ENCODE measurements at places on chromosomes 13 and 19.
A peak's percentile ranks its signal among the peaks of the same experiment; 100 is the strongest.

DNA sequence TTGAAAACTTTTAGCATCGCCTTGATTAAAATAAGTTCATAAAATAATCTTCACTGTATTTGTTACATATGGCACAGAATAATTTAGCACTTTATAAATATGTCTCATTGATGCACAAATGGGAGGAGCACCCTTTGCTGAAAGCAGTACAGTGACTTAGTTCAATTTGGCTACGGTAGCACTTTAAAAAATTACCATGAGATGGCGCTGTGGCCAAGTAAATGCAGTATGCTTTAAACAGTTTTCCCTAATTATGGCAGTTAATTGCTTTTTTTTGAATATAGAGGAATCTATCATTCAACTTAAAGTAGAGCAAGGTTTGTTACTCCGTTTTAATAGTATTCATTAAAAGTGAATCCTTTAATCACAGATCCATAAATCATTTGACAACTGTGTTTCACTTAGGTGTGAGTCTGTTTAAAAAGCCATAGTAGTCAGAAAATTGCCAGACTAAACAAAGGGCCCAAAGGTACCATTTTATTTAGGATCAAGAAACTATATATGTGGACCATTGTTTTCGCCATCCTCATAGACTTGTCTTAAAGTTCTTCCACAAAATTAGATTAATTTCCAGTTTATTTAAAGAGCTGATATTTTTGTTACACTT lies 34.7 kb upstream of the ESD start:
- peak; percentile 56 for DNase-seq

DNA sequence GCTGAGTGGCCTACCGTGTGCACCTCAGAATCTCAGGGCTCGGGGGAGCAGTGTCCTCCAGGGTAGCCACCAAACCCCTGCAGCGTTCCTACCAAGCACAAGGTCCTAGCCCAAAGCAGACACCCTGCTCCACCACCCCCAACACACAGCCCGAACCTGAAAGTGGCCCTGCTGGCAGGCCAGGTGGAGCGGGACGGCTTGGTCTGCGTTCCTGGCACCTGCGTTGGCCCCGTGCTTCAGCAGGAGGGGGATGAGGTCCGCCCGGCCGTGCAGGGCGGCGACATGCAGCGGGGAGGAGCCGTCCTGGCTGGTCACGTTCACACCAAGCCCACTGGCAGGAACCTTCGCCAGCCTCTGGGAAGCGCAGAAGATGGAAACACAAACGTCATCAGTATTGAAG lies 26.5 kb downstream of the PDCD5 start:
- no peak for DNase-seq

DNA sequence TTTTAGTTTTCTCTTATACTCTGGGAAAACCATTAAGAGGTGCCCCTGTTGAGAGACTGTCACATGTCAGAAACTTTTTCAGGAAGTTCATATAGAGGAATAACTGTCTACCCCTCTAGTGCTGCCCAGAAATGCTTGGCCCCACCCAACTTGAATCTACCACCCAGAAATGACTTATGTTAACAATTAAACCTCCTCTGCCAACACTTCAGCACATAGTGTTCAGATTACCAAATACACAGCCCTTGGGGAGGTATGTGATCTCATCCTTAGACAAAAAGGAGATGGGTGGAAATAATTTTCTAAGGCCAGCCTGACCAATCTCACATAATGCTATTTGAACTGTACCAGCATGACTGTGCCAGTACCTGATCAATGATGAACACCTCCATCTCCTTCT lies 35.6 kb downstream of the CCDC169 start:
- no peak for DNase-seq

GRCh38 chr19:21569494-21569865 lies 64.1 kb downstream of the ZNF429 start:
- DNase-seq = no peak

DNA sequence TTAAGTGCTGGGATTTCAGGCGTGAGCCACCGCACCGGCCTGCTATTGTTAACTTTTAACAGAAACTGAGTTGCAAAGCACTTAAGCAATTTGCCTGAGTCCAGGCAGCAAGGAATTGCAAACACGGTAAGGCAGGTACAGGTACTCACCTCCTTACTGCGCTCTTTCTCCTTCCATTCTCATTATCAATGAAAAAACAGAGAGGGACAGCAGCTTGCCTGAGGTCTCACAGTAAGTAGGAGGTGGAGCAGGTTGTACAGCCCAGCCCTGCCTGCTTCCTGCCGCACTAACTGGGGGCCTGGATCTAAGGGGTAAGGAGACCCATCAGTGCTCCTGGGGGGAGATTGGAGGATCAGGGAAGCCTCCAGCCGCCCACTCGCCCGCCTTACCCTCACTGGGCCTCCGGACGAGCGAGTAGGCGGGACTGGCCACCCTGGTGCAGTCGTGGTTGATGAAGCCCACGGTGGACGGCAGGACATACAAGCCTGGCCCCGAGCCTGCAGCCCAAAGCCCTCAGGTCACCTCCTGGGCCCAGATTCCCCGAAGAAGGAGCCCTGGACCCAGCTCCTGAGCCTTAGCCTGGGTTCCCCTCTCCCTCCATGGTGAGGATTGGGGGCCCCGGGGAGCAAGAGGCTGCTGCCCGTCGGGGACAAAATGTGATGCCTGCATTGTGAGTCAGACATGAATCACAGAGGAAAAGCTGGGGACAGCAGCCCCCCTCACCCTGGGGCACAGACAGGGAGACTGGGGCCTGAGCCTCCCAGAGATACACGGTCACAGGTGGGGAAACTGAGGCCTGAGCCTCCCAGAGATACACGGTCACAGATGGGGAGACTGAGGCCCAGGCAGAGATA lies 11.4 kb upstream of the SHC2 start:
- no peak for DNase-seq

GRCh38 chr19:6678690-6679109 lies 8.7 kb upstream of the TNFSF14 start:
- no peak for DNase-seq

DNA sequence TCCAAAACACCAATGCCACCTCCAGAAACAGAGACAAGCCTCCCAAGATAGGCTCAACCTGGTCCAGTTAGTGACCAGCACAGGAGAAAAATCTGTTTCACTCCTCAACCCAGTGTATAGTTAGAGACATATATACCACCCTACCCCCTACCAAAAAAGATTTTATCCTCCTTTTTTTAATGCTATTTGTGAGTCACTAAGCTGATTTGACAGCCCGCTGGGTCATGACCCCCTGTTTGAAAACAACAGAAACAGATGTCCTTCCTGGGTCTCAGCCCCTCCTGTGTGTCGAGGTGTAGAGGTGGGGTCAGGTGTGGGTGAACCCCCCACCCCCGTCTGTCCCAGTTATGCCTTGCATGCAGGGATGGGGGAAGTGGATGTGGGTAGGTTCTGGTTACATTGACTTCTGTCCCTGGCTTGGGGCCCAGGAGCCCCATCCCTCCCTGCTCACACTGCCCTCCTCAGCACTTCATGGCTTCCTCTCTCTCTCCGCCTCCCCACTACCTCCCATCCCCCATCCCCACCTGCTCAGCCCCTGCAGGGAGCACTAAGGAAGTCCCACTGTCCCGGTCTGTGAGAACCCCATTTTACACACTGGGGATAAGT lies 14.0 kb upstream of the TOMM40 start:
- no peak for DNase-seq

GRCh38 chr13:47049276-47049989 lies 152.6 kb upstream of the HTR2A start:
- DNase-seq = no peak

DNA sequence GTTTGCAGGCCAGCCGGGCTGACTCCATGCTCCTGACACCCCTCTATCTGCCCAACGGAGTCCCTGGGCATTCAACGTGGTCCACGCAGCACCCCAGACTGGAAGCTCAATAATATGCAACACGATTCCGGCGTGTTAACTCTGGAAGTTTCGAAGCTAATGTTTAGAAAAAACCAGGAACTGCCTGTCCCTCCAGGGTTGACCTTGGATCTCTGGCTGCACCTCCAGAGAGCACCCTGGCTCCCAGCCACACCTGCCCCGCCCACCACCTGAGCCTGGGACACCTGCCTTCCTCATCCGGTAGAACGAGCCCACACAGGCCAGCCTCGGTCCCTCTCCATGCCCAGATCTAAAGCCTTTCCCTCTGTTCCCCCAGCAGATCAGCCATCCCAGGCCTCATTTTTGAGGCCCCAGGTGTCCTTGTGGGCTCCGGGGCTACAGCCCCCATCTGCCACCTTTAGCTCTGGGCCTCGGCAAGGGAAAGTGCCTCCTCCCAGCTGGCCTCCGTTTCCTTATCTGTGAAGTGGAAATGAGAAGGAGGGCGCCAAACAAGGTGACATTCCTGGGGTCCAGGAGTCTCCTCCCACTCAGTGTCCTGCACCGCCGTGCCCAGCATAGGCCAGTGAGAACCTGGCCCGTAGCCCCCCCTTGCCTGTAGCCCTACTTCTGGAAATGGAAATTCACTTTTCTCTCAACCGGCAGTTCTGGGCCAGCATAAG lies 38.7 kb downstream of the KLF2 start:
- peak; percentile 21 for DNase-seq

DNA sequence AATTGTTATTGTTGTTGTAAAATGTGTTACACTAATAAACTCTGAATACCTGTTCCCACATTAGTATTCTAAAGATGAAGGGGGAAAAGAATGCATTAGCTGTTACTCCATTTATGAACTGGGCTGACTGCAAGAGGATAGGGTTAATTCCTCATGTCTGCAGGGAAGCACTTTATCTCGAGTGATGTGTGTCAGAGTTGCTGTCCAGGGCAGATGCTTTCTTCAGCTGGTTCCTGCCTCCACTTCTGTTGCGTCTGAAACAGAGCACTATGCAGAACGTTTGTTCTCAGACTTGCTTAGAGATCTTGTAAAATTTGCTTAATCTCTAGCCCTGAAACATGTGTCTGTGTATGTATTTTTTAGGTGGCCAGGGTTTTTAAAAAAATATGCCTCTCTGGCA lies 318.8 kb downstream of the SPRY2 start:
- no peak for DNase-seq

DNA sequence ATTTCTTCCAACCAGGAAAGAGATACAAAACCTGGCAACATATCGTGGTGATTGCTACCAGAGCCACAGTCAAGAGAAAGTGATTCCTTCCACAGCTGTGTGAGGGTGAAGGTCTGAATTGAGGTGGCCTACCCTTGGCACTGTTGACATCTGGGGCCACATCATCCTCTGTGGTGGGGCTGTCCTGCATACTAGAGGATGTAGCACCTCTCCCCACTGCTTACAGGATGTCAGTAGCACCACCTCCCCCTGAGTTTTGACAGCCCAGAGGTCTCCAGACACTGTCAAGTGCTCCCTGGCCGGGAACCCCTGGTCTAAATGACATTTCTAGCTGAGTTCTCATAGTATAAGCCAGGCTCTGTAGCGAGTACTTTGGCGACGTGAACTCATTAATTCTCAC lies 15.5 kb downstream of the PTGER1 start:
- DNase-seq = no peak

- DNase-seq = no peak
Measured at GRCh38 chr13:102012299-102013293, 389.3 kb downstream of the FGF14 start.

GRCh38 chr13:46717275-46717674 lies 79.7 kb downstream of the ESD start:
- no peak for DNase-seq

- DNase-seq = no peak
Measured at GRCh38 chr13:30466841-30467252, 1.1 kb upstream of the HMGB1 start.

- no peak for DNase-seq
Measured at GRCh38 chr13:18944501-18945068, 237.0 kb downstream of the TUBA3C start.

GRCh38 chr13:110000534-110001345 lies 214.4 kb upstream of the IRS2 start:
- DNase-seq = no peak

DNA sequence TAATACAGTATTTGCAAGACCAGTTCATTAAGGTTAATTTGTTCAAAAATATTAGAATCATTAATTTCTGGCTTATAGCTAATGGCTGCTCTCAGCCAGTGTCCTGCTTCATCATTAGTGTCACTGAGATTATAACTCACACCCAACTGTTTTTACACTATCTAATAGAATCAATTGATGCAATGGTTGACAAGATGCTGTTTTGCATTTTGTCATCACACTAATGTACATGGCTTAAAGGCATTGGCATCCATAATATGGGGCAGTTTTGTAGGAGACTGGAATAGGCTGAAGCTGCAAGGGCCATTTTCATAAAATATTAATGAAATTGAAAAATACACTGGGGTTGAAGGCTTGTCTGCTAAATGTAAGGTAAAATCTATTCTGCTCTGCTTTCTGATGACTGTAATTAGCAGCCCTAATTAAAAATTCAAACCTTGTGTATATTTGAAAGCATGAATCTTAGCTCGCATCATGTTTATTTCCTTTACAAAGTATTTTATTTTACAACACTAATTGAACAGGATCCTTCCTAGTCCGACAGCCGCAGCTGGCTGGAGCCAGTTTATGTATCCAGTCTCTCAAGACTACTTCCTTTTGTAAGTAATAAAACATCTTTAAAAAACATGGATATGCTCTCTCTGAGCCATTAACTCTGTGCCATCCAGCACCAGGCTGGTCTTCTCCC lies 296.7 kb downstream of the POU4F1 start:
- DNase-seq = no peak

DNA sequence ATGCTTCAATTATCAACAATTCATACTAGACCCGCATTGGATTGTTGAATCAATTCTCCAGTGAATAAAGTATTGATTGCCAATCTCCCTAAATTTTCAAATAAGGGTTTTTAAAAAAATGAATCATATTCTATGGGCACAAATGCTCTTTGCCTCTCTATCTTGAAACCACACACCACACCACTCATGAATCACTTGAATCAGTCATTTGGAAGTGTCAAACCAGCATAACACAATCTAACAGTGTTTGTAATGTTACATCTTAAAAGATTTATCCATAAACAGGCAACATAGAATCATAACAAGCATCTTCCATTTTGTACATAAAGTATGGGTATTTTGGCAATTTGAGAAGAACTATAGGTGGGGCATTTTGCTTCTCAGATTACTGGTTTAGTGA lies 219.5 kb upstream of the MIR17HG start:
- DNase-seq = no peak

- peak; percentile 52 for DNase-seq
Measured at GRCh38 chr19:34336781-34337271, 28.2 kb upstream of the GPI start.

- DNase-seq = no peak
Measured at GRCh38 chr13:25739376-25739775, 312.4 kb downstream of the SHISA2 start.

- DNase-seq = peak; percentile 38
Measured at GRCh38 chr19:46601318-46602224, at the start of gene CALM3. TSS of gene CALM3 (plus strand) at chr19:46601330. CDS start at chr19:46601435, 105 bp downstream.

DNA sequence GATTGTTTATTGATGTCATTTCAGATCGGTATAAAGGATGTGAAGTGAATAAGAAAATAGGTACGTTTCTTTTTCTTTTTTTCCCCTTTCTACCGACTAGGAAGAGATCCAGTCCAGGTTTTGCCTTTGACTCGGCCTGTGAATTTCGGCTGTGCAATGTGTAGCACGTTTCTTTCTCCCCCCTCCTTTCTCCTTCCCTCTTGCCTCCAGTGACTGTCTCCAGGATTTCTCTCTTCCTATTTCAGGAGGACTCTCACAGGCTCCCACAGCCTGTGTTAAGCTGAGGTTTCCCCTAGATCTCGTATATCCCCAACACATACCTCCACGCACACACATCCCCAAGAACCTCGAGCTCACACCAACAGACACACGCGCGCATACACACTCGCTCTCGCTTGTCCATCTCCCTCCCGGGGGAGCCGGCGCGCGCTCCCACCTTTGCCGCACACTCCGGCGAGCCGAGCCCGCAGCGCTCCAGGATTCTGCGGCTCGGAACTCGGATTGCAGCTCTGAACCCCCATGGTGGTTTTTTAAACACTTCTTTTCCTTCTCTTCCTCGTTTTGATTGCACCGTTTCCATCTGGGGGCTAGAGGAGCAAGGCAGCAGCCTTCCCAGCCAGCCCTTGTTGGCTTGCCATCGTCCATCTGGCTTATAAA lies at the start of gene GPC6:
GPC6 (plus strand) TSS at position 185 of the 657 bp plus-strand sequence.
- DNase-seq = no peak
